ENCODE measurements at places on chromosomes 12 and 14.

- DNase-seq, result no peak
These were observed 67.6 kb downstream of the ARF6 start for GRCh38 chr14:49960453-49960852.

DNA sequence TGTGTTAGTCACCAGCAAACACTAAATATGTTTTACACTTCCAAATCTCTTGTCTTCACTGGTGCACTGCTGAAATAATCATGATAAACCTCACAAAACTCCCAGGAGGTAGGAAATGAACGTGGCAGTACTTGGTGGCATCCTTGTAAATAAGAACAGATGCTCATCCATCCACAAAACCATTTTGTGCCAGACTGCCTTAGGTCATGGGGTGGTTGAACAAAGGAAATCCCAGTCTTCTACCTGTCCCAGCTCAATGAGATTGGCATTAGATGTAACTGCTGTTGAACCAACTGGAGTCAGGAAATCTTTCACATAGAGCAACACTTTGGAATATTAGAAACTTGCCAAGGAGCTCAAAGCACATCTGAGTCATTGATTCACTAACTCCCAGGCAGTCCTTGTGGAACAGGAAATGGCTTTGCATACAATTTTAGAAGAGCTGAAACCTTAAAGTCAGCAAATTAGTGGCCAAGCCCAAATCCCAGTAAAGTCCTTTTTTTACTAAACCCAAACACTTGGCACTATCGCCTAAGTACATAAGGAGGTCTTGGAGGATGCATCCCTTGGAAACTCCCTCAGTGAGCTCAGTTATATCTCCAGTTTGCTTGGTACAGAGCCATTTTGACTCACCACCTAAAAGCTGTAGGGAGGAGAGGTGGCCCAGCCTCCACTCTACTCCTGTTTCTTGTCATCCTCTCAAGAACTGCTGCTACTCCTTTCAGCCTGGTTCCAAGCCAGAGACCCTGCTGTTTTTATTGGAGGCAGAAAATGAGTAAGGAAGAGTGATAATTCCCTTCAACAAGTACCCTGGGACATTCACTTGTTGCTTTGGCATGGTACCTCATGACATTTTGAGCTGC is 208.0 kb downstream of the NOVA1 start:
- DNase-seq, result peak; percentile 31

- DNase-seq, result no peak
These were observed 274.7 kb downstream of the SLC6A15 start for GRCh38 chr12:84637926-84638325.

- no peak for DNase-seq
These were observed 322.4 kb upstream of the DCN start for GRCh38 chr12:91505006-91505405.

DNA sequence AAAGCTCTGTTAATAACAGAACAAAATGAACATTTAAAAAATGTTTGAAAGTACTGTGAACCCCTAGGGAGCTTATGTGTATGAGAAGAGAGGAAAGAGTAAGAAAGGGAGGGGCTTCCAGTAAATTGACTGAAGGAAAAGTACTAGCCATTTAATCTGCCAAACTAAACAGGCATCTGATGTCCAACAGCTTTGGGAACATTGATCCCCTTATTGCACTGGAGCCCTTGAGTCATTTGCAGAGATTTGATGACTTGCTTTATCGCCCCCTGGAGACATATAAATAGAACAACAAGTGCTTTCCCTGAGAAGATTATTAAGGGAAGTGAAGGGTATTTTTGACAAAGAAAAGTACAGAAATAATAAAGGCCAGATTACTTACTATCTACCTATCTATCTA is 319.3 kb upstream of the NOVA1 start:
- no peak for DNase-seq

- no peak for DNase-seq
These were observed 176.7 kb upstream of the SEL1L start for GRCh38 chr14:81710232-81710845.

- no peak for DNase-seq
These were observed 565.8 kb upstream of the ATP2B1 start for GRCh38 chr12:90274407-90274806.

- no peak for DNase-seq
These were observed 43.1 kb upstream of the DLK1 start for GRCh38 chr14:100683578-100683977.

GRCh38 chr12:61095111-61095510 is 1165.1 kb upstream of the USP15 start:
- DNase-seq, result no peak

GRCh38 chr12:74120644-74121043 is 417.0 kb upstream of the ATXN7L3B start:
- no peak for DNase-seq

DNA sequence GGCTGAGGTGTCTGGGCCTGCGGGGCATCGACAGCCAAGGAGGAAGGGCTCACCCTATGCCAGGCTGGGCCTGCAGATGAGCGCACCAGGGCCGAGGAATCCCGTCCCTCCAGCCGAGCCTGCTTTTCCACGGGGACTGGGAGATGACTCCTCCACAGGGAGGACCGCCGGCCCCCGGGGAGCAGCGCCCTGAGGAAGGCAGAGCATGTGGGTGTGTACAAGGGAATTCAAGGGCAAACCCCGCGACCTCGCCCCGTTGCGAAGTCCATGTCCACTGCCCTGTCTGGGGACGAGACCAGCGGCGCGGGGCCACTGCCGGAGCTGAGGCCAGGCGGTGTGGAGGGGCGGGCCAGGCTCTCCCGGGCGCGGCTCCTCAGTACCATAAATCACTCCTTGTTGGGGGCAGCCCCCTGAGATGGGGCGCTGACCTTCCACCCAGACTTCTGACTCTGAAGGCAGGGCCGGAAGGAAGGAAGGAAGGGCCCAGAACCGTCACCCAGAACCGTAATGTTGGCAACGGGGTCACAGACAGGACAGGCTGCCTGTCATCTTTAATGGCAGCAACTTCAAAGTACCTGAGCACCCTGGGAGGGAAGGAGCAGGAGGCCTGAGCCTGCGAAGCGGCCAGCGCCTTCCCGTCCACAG is 52.5 kb downstream of the RNF34 start:
- DNase-seq, result no peak

- no peak for DNase-seq
These were observed 471.2 kb downstream of the ATP23 start for GRCh38 chr12:58412461-58413060.

- no peak for DNase-seq
These were observed 25.9 kb upstream of the PRKD1 start for GRCh38 chr14:29953501-29953900.

GRCh38 chr14:88129306-88130056 is 124.5 kb downstream of the GPR65 start:
- no peak for DNase-seq

DNA sequence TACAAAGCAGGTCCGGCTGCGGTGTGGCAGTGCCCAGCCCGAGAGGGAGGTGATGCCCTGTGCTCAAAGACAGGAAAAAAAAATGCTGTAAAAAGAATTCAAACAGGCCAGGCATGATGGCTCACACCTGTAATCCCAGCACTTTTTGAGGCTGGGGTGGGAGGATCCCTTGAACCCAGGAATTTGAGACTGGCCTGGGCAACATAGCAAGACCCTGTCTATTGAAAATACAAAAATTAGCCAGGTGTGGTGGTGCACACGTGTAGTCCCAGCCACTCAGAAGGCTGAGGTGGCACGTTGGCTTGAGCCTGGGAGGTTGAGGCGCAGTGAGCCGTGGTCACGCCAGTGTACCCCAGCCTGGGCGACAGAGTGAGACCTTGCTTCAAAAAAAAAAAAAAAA is 26.4 kb downstream of the DNAH10 start:
- no peak for DNase-seq

DNA sequence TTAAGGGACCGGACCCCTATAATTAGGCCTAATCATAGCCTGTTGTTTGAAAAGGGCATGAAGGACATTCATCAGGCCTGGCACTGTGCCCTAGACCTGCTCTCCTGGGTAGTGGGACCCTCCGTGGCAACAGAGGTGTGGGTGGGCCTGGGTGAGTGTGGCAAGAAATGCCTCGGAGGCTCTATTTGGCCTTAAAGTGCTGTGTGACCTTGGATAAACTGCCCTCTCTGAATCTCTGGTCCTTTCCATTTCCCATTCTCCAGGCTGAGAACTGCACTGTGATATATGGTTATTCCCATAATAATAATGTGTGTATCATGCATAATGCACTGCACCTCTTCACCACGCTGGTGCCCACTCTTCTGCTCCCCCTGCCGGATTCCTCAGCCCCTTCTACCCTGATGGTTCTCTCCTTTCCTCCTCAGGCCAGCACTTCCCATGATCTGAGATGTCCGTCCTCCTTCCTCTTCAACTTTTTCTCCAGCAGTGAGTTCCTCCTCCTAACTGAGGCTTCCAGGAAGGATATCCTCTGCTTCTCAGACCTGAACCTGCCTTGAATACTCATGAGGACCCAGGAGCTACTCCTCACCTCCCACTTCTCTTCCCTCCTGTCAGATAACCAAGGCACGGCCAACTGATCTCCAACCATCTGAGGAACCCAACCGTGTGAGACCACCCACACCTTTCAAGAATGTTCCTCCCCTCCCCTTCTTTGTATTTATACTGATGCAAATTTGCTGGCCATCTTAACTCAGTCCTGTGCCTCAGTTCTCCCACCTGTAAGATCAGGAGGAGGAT is 111.0 kb upstream of the PZP start:
- no peak for DNase-seq

GRCh38 chr12:104263026-104263425 is 40.5 kb upstream of the EID3 start:
- DNase-seq, result no peak

DNA sequence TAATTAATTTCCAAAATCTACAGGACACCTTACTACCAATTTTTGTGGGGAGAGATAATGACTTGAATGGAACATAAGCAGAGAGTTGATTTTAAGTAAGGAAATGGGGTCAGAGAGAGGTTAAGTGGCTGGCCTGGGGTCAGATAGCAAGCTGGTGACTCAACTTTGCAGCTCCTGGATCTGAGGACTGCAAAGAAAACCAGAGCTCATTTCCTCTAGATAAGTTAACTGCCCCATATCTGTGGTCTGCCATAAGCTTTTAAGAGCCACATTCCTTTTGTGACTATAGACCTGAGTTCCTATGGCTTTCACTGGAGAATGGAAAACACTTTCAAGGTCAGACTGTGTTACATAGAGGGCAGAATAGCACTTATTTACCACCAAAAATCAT is 201.2 kb upstream of the PRICKLE1 start:
- DNase-seq, result no peak

GRCh38 chr12:98671459-98671858 is 26.4 kb downstream of the APAF1 start:
- DNase-seq, result no peak

DNA sequence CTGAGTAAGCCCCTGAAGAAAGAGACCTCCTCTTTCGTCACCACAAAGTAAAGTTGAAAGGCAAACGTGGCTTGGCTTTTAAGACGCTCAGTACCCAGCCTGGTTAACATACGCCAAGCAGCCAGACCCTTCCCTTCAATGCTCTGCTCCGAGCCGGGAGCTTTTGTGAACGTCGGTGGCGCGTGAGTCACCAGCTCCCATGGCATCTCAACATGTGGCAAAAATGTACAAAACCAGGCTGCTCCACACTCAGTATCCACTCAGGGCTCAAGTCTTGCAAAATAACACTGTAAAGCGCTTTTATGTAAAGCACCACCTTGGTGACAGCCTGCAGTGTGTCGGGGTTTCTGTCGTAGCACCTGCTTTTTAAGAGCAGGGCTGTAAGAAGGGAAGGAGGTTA is 89.0 kb downstream of the SETD3 start:
- no peak for DNase-seq

- no peak for DNase-seq
These were observed 6.8 kb upstream of the YLPM1 start for GRCh38 chr14:74756326-74756725.

GRCh38 chr12:29152223-29152868 is 3.3 kb downstream of the FAR2 start:
- no peak for DNase-seq

DNA sequence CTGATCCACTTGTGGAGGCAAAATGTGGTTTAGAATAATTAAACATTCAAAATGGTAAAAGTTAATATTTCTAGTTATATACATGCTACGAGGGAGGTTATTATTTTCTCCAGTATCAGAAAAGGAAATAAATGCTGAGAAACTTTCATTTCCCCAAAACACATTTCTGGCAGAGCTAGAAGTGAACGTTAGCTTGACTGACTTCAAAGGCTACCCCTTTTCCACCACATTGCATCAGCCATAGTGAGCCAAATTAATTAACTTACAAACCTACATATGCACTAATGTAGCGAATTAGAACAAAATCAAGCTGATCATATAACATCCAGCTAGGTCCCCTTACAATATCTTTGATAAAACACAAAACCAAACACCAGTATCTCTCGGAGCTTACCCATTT is 49.3 kb upstream of the RERGL start:
- no peak for DNase-seq

DNA sequence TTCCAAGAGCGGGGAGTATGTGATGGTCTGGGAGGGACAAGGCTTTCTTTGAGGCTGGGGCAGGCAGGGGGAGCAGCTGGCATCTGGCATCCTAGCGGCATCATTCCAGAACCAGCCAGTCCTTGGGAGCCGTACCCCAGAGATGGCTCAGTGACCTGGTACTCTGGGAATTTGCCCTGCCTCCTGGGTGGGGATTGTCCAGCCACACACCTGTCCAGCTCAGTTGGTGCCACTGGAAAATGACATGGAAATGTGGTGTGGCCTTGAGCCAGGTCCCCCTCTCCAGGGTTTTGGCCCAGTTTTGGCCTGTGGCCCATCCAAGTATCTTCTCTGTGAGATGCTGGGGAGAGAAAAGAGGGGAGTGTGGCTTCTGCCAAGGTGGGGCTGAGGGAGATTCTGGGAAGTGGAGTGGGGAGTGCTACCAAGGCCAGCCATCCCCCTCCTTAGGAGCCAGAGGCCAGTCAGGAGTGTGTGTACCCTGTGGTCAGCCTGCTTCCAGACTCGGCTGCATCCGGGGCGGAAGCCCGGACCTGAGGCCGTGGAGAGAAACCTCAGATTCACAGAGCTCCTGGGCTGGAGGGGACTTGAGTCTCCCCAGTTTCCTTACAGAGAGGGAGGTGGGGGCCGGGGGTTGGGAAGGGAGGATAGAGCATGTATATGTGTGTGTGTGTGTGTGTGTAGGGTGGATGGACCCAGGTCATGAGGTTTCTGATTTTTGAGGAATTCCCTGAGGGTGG is 14.7 kb upstream of the KRT80 start:
- DNase-seq, result peak; percentile 28

- peak; percentile 36 for DNase-seq
These were observed 193.9 kb upstream of the C14orf180 start for GRCh38 chr14:104385531-104386101.

GRCh38 chr12:3261782-3262359 is 184.7 kb downstream of the TSPAN9 start:
- DNase-seq, result no peak

GRCh38 chr12:64500394-64500793 is 48.5 kb downstream of the TBK1 start:
- DNase-seq, result no peak

- no peak for DNase-seq
These were observed 198.0 kb downstream of the CACNA1C start for GRCh38 chr12:2250797-2251196.

DNA sequence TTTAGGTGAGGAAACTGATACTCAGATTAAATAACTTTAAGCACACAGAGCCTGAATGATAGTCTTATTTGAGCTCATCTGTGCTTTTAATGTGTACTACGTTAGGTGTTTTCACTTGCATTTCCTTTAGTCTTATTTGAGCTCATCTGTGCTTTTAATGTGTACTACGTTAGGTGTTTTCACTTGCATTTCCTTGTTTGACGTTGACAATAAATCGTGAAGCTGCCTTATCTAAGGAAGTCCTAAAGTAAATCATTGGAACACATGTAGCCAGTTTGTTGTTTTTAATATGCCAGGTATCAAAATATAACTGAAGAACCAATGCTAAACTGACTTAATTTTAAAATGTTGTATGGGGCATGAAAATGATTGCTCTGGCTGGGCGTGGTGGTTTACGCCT is 2.0 kb downstream of the RAP1B start:
- no peak for DNase-seq

Data from left hindlimb (tissue), 1 donor.